Activated CD4-positive, alpha-beta T cell treated with anti-CD3 and anti-CD28 coated beads, Interleukin-2, amount 50 U/mL, for 24 hours (primary cell): ENCODE measurements at places on chromosomes 11 and 22.

DNA sequence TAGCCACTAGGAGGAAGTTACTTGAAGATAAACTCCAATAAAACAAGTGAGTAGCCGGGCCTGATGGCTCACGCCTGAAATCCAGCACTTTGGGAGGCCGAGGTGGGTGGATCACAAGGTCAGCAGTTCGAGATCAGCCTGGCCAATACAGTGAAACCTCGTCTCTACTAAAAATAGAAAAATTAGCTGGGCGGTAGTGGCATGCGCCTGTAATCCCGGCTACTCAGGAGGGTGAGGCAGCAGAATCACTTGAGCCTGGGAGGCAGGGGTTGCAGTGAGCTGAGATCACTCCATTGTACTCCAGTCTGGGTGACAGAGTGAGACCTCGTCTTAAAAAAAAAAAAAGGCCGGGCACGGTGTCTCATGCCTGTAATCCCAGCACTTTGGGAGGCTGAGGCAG is 34.0 kb upstream of the CLPB start:
- no peak for DNase-seq

DNA sequence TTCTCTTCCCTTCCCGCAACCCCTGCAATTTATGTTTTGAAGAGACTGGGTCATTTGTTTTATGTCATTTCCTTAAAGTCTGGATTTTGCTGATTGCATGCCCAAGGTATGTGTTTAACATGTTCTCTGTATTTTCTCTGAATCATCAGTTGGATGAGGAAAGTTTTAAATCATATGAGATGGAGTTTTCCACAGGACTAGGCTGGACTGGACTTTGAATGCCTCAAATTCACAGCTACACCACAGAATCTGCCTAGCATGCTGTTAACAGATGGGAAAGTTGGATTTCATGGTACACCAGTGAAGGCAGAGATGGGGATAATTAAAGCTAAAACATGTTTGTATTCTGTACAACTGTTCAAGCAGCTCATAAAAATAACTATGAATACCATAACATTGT is 62.6 kb downstream of the CWC15 start:
- DNase-seq = no peak

GRCh38 chr22:29113319-29113718 is 40.5 kb downstream of the KREMEN1 start:
- no peak for DNase-seq

DNA sequence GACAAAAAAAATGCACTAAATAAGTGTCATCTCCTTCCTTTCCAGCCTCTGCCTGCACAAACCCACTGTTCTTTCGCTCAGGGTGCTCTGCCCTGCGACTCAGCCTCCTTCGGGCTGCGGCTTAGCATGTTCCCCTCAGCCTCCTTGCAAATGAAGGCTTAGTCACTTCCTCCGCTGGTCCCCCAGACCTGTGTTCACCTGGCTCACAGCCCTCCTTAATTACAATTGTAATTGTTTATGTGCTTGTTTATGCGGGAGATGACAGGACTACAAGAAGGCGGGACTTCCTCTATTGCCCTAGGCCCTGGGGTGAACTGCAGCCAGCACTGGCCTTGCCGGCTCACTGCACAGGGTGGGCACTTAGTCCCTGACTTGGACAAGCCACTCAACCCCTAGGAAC is 303.6 kb downstream of the KIRREL3 start:
- no peak for DNase-seq

DNA sequence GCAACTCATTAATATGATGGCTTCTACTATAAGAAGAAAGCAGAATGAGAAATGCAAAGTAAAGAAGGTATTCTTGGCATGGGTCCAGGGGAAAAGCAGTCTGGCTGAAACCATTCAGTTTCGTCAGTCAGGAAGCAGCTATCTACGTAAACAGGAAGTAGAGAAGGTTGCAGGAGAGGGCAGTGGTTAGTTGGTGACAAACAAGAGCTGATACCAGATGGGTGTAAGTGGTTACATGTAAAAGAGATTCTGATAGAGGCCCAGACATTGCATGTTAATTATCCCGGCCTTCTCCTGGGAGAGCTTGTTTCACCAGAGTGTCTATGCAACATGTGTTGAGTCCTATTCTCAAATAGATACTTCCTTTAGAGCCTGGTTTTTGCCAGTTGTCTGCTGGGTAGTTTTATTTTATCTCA is 58.4 kb upstream of the PSMA1 start:
- DNase-seq = peak; percentile 62

- no peak for DNase-seq
These were observed 2.5 kb downstream of the IGLL5 start for GRCh38 chr22:22890085-22890484.
